ENCODE measurements at places on chromosomes 12 and 14.

DNA sequence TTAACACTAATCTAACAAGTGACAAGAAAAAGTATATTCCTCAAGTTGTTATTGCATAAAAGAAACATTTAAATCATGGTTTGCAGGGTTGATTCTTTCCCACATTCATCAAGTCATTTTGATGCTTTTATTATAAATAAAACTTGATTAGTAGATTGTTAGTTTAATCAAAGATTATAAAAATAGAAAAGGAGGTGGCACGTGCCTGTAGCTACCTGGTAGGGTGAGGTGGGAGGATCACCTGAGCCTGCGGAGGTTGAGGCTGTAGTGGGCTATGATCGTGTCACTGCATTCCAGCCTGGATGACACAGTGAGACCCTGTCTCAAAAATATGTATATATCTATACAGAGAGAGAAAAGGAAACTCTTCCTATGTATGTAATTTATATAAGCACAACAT is 433.2 kb upstream of the RGS6 start:
- DNase-seq: no peak

DNA sequence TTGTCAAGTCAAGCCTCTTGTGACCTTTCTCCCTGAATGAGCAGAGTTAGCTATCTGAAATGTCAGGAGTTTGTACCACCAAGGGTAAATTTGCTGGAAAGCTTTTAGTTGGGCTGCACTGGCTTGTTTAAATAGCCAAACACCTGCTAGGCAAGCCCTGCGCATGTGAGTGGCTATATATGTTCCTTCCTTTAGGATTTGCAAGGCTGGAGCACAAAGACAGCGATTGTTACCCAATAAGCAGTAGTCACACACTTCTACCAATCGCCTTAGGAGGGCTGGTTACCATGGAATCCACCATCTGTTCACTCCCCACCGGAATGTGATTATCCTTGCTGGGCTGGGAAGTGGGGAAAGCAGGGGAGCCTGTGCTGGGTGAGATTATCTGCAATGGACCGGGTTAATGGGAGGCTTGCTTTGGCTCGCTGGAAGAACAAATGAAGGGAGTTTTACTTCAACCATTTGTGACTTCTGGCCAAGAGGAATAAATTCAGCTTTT is 102.5 kb downstream of the FGD4 start:
- no peak for DNase-seq

- DNase-seq: no peak
Measured at GRCh38 chr12:11980115-11980514, 90.6 kb upstream of the BCL2L14 start.

DNA sequence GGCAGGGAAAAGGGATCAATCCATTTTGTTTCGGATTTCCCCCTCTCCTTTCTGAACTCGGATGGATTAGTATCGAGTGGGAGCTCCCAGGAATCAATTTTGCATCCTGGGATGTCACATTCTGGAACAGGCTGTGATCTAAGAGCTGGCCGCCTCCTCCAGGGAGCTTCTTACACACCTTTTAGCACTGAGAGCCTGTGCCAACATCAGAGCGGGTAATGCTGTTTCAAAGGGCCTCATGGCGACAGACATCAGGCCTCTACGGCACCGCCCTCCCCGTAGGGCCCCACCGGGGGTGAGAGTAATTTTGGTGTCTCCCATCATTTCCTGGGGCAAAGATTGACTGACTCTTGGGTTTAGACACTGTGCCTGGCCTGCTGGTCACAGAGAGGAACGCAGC is 2.7 kb downstream of the GALNT9 start:
- no peak for DNase-seq

DNA sequence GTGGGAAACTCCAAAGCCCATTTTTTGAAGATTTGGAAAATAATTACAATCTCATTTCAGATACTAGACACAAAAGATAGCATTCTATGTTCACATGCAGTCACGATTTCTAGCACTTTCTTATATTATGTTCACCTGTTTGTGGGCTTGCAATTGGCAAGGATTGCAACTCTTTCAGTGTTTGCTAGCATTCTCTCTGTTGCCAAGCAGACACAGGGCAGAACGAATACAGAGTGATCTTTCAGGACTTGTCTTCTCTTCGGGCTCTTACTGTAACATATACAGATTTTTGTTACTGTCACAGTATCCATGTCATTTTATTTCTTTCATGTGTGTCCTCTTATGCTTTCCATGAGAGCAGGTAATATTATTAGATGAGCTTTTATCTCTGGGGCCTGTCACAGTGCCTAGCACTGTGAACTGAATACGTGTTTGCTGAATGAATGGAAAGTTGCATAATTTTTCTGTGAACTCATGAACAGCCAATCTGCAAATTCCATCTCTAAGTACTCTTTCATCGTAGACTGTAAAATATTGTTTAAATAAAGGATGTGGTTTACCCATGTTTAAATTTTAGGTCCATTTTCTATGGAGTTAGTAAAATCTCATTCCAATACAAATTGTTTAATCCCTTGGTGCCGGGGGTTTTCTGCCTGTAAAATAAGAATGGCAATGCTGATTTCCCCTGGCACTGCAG is 105.1 kb downstream of the BMP4 start:
- DNase-seq: no peak

- no peak for DNase-seq
Measured at GRCh38 chr14:48035836-48036235, 360.4 kb upstream of the MDGA2 start.

- DNase-seq: no peak
Measured at GRCh38 chr14:102215071-102215470, 75.4 kb downstream of the WDR20 start.

DNA sequence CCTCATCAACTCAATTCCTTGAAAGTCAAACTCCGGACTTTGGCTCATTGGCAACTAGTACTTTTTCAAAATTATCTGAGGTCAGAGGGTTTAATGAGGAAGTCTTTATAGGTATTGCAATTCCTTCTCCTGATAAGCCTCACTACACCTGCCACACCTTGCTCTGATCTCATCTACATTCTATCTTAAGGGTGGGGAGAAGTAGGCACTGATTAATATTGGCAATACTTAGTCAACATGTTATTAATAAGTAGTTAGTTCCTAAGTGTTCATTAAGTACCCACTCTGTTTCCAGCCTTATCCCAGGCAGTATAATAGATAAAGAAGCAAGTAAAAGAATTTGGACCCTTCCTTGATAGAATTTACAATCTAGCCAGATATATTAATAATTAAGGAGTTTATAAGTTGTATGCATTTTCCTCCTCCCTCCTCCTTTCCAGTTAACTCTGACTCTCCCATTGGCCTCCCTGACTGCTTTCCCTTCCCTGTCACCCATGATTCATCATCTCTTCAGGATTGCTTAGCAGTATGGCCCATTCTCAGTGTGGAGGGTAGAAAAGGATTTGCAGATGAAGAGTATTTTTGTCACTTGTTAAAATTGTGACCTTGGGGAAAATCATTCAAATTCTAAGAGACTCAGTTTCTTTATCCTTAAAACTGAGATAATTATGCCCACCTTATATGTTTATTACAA is 231.0 kb upstream of the ATP2B1 start:
- DNase-seq: no peak

- no peak for DNase-seq
Measured at GRCh38 chr14:61513986-61514830, 181.1 kb upstream of the HIF1A start.
